ENCODE measurements at places on chromosomes 3 and 15.
A peak's percentile ranks its signal among the peaks of the same experiment; 100 is the strongest.

DNA sequence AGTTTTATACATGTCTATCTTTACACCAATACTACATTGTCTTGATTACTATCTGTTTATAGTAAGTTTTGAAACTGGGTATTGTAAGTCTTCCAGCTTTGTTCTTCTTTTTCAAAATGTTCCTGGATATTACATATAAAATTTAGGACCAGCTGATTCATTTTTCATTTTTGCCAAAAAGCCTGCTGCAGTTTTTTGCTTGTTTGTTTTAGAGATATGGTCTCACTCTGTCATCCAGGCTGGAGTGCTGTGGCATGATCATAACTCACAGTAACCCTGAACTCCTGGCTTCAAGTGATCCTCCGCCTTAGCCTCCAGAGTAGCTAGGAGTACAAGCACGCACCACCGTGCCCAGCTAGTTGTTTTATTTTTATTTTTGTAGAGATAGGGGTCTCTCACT, 20.4 kb upstream of the AP4E1 start:
- DNase-seq, result no peak

- DNase-seq, result no peak
These were observed 41.6 kb downstream of the NR2C2 start for GRCh38 chr3:14988988-14989394.

DNA sequence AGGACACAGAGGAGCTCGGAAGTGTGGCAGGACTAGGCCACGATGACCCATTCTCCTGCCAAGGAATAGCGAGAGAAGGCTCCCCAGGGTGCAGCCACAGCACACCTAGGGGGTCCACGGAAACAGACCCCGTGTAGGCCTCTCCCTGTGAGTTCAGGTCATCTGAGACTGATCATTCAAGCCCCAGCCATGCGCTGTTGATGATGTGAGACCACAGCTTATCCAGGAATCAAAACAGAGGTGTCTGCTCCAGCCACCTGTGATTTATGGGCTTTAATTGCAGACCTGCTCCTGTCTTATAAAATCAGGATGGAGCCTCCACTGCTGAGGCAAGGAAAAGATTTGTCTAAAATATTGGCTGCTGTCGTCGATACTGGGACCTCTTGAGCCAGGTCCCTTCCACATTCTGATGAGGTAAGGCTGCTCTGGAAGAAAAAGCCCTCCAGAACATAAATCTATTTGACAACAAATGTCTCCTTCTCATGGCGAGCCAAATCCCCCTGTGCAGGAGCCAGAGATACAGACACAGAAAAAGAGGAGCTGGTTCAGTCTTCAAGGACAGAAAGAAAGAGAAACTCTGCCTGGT, 186.7 kb downstream of the TJP1 start:
- DNase-seq, result no peak

GRCh38 chr3:105869861-105870755, 1.3 kb upstream of the CBLB start:
- DNase-seq, result no peak

DNA sequence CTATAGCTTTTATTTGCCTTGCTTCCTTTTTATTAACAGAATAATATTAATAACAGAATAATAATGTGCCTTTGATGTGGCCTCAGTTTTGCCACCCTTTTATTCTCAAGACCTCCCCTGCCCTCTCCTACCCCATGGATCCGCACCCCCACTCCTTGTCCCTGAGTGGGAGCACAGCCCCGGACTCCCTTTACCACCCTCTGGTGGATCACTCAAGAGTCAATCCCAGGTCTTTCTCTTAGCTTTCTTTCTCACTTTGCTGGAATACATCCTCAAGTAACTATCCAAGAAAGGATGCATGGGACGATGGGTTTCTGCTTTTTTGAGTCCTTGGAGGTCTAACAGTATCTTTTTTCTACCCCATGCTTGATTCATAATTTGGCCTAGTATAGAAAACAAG, 63.4 kb downstream of the KLF13 start:
- peak; percentile 20 for DNase-seq

DNA sequence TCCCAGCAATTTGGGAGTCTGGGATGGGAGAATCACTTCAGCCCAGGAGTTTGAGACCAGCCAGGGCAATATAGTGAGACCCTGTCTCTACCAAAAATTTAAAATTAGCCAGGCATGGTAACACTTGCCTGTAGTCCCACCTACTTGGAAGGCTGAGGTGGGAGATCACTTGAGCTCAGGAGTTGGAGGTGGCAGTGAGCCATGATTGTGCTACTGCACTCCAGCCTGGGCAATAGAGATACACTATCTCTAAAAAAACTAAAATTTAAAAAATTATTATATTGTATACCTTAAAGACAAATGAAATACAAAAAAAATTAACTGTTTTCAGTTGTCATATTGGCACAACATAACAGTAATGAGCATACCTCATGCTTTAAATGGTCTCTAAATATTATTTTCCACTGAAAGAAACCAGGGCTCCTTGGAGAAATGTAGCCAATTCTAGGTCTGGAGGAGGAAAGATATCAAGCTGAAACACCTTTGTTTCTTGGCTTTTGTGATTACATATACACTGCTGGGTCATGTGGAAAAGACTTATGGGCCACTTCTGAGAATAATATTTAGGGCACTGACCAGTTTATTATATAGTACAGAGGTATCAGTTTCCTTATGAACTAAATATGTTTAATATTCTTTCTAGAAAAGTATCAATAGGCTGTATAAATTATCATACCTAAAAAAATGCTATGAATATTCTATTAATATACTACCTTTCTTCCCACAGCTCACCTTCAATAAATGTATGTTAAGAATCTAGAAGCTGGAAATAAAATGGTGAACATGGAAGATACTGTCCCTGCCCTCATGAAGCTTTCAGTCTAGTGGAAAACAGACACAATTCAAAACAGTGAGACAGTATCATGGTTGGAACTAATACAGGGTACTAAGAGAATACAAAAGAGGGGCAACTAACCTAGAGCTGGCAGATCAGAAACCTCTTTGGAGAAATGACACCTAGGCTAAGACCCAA, 119.5 kb downstream of the TMCC1 start:
- no peak for DNase-seq

- DNase-seq, result no peak
These were observed 108.4 kb upstream of the RASGRP1 start for GRCh38 chr15:38672814-38673670.

DNA sequence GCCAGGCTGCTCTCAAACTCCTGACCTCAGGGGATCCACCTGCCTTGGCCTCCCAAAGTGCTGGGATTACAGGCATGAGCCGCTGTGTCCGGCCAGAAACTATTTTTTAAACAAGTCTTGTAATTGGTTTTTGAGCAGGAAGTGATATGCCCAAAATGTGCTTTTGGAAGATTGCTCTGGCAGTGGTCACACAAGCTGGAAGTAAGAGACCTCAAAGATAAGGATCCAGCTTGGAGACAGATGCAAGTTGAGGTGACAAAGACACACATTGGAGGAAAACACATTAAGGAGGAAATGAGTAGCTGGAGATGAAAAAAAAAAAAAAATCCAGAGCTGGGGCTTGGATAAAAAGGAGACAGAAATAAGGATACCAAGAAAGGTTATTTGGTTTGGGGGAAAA, 6.3 kb downstream of the TM4SF18 start:
- no peak for DNase-seq

DNA sequence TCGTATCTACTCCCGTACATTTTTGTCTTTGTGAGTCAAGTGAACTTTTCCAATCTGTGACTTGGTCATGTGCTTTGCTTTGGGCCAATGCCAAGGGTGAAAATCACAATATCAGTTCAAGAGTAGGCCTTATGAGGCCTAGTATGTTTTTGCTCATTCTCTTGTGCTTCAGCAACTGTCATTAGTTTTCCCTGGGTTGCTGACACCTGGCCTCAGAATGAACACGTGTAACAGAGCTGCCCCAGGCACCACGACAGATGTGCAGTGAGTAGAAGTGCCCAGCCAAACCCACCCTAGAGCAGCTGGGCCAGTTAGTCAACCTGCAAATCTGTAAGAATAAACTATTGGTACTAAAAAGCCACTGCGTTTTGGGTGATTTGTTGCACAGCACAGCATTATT, 460.3 kb upstream of the WNT5A start:
- DNase-seq, result no peak

DNA sequence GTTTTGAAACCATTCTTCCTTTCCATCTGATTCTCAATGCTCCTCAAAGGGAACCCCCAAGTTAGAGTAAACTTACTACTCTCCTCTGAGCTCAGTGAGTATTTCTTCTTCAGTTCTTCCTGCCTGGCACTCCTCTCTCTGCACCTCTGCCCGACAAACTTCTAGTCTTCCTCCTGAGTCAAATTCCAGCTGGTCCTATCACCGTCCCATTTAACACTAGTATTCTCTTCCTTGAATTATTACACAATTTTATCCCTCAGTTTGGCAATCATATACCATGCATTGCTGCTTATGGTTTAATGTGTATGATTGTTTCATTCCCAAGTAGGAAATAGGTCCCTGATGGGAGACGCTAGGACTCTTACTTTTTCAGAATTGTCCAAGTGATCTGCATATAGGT, 279.7 kb downstream of the MECOM start:
- no peak for DNase-seq

DNA sequence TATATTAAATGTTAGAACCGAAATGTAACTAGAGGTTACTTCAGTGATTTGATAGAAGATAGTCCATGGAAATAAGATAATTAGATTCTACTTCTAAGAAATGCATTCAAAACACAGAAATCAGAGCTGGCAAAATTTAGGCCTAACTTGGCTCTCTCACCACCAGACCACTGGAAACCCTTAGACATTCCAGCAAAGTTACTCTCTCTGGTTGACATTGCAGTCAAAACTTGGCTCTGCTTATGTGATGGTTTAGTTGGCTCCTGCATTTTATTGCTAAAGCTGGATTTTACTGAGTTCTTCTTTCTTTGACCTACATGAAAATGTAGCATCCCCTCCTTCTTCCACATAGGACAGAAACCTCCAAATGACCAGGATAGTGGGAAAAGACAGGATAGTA, 35.4 kb upstream of the CBLB start:
- no peak for DNase-seq

- DNase-seq, result peak; percentile 16
These were observed 121.4 kb downstream of the KLF13 start for GRCh38 chr15:31447931-31448634.

GRCh38 chr3:155218462-155218861, 75.0 kb downstream of the STRIT1 start:
- no peak for DNase-seq

DNA sequence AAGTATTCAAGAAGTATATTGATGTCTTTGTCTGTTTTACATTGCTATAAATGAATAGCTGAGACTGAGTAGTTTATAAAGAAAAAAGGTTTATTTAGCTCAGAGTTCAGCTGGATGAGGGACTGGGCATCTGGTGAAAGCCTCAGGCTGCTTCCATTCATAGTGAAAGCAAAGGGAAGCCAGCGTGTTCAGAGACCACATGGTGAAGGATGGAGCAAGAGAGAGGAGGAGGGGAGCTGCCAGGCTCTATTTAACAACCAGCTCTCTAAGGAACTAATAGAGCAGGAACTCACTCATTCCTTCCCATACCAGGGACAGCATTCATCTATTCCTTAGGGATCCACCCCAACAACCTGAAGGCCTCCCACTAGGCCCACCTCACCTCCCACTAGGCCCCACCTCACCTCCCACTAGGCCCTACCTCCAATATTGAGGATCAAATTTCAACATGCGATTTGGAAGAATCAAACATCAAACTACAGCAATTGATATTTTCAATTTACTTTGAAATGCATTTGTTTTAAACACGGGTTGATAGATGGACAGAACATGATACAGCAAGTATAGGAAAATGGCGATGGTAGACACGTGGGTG, 167.5 kb upstream of the HES1 start:
- DNase-seq, result no peak

GRCh38 chr3:163561151-163561550, 1517.1 kb downstream of the SI start:
- no peak for DNase-seq

GRCh38 chr3:23240171-23240785, 37.2 kb downstream of the UBE2E2 start:
- DNase-seq, result no peak

- DNase-seq, result no peak
These were observed 1396.5 kb downstream of the OTOL1 start for GRCh38 chr3:162892921-162893793.

- DNase-seq, result no peak
These were observed 69.0 kb downstream of the SLC12A8 start for GRCh38 chr3:125143538-125143937.

DNA sequence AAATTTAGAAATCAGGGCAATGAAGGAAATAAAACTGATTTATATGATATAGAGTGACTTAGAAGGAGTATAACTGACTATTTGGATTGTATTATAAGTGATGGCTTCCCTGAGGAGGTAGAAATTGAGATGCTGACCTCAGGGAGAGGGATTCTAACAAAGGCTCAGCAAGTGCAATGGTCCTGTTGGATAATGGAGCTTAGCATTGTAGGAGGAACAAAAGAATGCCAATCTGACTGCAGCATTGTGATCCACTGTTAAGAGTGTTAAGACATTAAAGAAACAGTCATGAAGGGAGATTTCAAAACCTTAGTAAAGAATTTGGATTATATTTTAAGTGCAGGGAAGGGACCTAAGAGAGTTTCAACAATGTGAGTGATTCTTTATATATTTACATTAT, 158.4 kb upstream of the NAALADL2 start:
- DNase-seq, result no peak

- no peak for DNase-seq
These were observed 83.1 kb upstream of the PLCL2 start for GRCh38 chr3:16801698-16802097.

DNA sequence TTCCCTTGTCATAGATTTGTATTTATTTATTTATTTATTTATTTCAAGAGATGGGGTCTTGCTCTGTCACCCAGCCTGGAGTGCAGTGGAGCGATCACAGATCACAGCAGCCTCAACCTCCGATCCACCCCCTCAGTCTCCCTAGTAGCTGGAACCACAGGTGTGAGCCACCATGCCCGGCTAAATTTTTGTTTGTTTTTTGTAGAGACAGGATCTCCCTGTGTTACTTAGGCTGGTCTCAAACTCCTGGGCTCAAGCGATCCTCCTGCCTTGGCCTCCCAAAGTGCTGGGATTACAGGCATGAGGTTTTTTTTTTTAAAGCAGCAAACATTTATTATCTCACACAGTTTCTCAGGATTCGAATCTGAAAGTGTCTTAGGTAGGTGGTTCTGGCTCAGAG, 2.5 kb downstream of the TTBK2 start:
- no peak for DNase-seq

- no peak for DNase-seq
These were observed 706.1 kb upstream of the GOLIM4 start for GRCh38 chr3:168801794-168802193.

DNA sequence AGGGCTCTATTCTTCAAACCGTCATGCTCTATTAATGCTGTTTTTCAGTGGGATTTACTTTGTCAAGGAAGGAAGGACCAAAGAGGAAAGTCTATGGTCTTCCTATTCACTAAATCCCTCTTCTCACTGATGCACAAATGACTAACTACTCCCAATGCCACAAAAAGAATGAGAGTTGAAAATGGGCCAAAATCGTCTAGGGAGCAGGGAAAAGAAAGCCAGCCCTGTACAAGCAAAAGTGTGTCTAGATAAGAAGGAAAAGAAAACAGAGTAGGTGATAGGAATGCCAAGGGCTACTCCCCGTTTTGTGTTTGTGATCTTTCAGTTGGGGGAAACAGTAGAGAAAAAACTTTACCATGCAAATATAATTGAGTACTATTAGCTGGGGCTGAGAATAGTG, 97.2 kb upstream of the TMCO5A start:
- DNase-seq, result no peak

GRCh38 chr3:169133178-169134161, 530.0 kb downstream of the MECOM start:
- no peak for DNase-seq

Measured in activated T-cell treated with anti-CD3 and anti-CD28 coated beads, Interleukin-2, amount 50 U/mL, for 24 hours (primary cell).